HL-60 (cell line): ENCODE measurements at places on chromosomes 11 and 22.

GRCh38 chr22:44888491-44889254, 121.1 kb downstream of the PHF21B start:
- DNase-seq = no peak

DNA sequence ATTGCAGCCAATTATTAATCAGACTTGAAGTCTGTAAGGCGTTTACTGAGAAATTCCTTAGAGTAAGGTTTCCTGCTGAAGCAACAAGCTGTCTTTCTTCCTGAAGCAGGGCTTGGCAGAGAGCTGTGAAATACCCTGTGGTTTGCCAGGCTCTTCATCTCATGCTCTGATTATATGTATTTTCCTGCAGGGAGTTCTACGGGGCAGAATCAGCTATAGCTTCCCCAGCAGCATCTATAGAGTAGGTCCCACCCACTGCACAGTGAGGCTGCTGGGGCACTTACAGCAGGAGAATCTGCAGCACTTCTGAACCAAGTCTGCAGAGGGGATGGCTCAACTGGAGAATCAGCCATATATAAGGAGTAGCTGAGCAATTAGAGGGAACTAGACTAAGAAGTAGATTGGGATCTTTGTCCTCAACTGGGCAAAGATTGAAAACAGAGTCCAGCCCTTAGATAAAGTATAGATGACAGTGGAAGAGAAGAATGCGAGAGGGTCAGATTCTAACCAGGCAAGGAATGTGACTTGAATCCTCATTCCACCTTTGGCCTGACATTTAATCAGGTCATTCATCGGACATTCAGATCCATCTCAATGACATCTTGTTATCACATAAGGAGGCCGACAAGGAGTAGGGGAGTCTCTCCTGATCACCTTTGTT, 37.6 kb downstream of the CNTF start:
- no peak for DNase-seq

GRCh38 chr11:123775289-123775688, 21.0 kb upstream of the OR6X1 start:
- no peak for DNase-seq

GRCh38 chr11:5505363-5506048, 4.3 kb downstream of the UBQLN3 start:
- no peak for DNase-seq

DNA sequence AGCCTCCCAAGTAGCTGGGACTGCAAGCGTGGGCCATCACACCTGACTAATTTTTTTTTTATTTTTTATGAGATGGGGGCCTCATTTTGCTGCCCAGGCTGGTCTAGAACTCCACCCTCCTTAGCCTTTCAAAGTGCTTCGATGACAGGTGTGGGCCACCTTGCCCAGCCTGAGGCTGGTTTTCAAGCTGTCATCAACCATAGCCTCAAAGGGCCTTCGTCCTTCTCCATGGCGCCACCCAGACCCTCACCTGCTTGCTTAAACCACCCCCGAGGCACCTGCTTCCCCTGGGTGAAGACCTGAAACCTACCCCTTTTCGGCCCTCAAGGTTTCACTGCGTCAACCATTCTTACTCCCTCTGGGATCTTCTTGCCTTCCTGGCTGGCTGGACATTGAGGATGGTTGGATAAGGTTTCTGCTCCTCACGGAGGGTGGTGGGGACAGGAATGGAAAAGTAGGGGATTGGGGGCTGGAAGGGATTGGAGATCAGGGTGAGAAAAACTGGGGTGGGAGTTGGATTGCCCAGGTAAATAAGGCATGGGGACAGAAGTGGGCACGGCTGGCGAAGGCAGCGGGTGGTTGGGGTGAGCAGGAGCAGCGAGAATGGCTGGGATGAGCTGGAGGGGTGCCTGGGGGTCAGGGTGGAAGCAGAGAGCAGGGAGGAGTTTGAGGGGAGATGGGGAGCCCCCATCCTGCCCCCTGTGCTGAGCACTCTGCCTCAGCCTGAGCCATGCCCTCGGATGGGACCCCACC, 2.8 kb upstream of the ACR start:
- no peak for DNase-seq

DNA sequence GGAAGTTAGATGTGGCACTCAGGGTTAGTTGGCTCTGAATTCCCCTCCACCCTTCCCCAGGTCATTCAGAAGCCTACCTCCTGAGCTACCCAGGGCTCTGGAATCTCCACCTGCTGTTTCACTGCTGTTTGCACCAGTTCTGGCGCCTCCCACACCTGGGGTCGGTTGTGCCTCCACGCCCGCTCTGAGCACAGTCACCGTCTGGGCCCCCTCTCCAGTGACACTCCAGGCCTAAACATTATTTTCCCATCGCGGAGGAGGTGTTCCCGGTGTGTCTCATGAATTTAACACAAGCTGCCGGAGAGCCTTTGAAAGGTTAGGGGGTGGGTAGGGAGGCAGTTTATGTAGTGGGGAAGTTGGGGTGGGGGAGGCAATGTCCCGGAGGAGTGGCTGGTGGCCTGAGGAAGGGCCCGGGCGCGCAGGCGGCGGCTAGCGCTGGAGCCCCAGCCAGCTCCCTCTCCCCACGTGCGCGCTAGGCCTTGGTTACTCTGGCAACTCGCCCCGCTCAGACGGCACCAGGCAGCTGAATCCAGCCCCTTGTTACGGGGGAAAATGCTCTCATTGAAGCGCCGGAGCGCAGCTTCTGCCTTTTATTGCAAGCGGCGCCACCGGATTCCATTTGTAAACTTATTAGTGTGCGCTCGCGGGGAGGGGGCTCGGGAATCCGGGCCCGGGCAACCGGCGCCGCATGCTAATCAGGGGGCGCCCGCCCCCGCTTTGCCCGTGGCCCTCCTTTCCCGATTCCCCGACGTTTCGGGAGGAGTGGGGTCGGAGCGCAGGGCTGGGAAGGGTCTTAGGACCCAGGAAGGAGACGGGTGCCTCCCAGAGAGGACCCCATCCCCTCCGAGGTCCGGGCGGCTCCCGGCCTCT, 52.4 kb downstream of the GRIK4 start:
- no peak for DNase-seq

GRCh38 chr11:93652679-93653078, 8.8 kb upstream of the CEP295 start:
- DNase-seq = no peak

- DNase-seq = no peak
These were observed 96.8 kb downstream of the ATM start for GRCh38 chr11:108319541-108320145.

GRCh38 chr11:72014761-72015320, 16.1 kb downstream of the IL18BP start:
- no peak for DNase-seq

GRCh38 chr11:6640985-6641701, 14.5 kb downstream of the DCHS1 start:
- DNase-seq = no peak

DNA sequence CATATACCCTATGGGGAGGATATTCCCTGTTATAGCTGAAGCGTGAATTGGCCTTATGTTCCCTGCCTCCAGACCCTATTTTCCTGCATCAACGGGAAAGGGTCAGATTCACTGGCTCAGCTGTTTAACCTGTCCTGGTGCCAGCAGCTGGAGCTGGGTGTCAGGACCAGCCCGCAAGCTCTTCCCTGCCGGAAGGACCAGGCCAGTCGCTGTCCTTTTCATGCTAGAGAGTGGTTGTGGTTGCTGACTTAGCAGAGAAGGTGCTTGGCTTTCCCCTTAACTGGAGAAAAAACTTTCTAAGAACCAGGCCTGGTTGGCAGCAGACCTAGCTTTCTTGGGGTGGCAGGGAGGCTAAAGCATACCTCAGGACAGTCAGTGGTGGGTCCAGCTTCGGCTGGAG, 5.2 kb upstream of the SREBF2 start:
- DNase-seq = no peak

GRCh38 chr11:133343951-133344350, 188.3 kb downstream of the OPCML start:
- DNase-seq = no peak

DNA sequence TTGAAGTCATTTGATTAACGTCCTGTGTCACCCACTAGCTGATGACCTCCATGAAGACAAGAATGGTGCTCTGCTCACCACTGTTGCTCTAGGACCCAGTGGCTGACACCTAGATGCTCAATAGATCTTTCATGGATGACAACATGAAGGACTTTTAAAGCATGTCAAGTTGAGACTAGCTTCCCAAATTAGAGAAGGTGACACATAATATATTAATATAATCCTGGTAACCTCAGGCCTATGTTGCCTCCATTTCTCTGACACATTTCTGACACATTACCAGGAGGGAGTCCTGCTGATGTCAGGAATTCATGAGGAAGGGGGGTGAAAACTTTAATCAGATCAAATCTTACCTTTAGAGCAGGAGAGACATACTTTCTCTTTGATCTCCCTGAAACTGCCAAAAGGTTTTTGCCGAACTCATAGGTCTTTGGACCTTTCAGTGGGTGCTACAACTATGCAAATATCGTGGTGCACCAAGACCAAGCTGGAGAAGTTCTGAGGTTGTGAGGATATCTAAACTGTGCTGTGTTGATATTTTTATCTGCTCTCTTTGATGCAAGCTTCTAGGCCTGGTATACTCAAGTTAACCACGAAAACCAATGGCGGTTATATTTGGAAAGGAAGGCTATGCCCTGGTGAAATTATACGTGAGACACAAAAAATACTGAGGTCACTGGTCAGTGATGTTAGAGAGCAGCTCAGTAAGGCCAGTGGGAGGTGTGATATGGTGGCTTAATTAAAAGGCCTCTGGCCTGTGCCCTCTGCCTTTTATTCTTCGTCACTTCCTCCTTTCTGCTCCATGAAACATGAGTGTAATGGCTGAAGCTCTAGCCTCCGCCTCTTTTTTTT, 13.2 kb upstream of the AMPD3 start:
- DNase-seq = peak; percentile 41

- DNase-seq = no peak
These were observed 3.5 kb upstream of the GGT1 start for GRCh38 chr22:24599514-24599913.

DNA sequence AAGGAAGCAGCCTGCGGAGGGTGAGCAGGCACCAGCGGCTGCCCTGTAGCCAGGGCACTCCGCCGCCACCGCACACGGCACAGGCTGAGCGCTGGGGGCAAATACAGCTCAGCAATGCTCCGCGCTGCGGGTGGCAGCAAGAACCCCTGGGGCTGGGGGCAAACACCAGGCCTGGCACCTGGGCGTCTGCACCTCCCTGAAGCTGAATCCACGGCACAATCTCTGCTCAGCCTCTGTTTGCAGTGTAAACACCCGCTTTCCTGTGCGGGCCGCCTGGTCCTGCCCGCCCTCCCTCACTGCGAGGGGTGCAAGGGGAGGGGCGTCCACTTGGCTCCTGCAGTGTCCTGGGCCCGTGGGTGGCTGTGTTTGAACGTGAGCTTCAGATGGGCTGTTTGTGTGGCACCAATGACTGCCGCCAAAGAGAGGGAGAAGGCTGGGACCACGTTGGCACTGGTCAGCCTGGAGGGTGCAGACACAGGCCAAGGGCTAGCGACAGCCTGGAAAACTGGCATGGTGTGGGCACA, 14.8 kb upstream of the MPPED1 start:
- DNase-seq = no peak

DNA sequence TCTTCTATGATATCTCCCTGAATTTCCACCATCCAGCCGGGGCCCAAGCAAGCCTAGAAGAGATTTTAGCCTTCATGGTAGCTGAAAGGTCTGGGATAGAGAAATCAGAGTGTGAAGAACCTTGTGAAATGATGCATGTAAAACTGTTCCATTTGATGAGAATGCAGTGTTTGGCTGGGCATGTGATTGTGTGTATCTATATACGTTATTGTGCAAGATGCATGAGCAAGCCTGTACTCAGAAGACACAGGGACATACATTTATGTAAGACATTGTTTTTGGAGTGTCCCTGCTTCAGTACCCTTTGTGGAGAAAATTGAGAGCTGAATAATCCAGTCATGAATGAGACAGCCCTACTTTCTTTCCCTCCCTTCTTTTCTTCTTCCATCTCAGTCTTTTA, 15.2 kb upstream of the OR52K2 start:
- peak; percentile 63 for DNase-seq

GRCh38 chr22:38271927-38272372, 860 bp downstream of the TMEM184B start:
- no peak for DNase-seq

GRCh38 chr11:32884770-32885384, 7.7 kb upstream of the QSER1 start:
- no peak for DNase-seq

- DNase-seq = no peak
These were observed 23.8 kb upstream of the OAF start for GRCh38 chr11:120186774-120187591.

GRCh38 chr22:37971475-37972434, 12.6 kb downstream of the SOX10 start:
- no peak for DNase-seq

- DNase-seq = peak; percentile 71
These were observed 38.2 kb downstream of the BRD1 start for GRCh38 chr22:49789289-49790141.

DNA sequence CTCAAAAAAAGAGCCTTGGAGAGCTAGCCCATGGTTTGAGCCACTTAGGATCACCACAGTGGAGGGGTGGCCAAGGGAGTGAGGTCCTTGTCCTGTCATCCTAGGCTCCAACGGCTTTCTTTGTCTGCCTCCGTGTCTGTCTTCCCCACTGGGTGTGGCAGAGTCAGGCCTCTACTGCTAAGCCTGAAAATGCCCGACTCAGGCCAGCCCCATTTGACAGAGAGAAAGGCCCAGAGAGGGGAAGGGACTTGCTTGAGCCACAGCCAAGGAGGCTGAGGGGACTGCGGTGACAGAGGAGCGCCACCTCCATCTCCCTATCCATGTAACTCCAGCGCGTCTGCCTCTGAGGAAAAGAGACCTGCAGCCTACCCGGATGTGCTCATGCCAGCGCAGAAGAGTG, 27.8 kb upstream of the CD82 start:
- no peak for DNase-seq

GRCh38 chr11:73047773-73048371, 94.2 kb downstream of the FCHSD2 start:
- no peak for DNase-seq

DNA sequence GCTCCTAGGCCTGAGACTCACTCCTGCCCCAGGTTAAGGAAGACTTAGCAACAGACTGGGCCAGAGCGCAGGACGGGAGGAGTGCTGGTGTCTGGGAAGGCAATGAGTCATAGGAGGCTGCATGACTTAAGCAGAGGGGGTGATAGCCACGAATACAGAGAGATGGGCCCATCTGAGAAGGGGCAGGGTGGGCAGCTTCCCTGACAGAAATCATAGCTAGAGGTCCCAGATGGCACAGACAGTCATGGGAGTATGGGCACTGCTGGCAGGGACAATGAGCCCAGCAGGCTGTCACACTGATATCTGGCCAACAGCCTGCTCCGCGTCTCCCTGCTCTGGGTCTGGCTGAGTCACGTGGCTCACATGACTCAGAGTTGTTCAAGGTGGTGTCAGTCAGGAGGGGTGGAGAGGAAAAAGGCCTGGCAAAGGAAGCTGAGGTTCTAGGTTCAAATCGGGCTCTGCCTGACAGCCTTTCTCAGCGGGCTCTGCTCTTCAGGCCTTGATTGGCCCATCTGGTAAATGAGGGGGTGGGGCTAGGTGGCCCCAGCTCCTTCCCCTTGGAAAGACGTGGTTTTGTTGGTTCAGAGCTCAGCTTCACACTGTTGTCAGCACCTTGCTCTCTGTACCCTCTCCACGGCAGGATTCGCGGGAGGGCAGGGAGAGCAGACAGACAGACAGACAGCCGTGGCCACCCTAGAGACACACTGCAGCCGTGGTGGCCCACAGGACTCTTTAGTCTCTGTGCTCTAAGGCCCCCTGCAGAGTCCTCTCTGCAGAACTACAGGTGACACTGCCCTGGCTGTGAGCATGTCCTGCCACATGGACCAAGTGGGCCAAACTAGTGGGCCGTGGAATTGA, 47.8 kb downstream of the DBX1 start:
- DNase-seq = no peak

GRCh38 chr11:41283191-41283930, 176.1 kb downstream of the LRRC4C start:
- no peak for DNase-seq

- no peak for DNase-seq
These were observed 109.0 kb upstream of the NNMT start for GRCh38 chr11:114187173-114187572.
